ENCODE measurements at places on chromosomes 6 and 20.
A peak's percentile ranks its signal among the peaks of the same experiment; 100 is the strongest.

DNA sequence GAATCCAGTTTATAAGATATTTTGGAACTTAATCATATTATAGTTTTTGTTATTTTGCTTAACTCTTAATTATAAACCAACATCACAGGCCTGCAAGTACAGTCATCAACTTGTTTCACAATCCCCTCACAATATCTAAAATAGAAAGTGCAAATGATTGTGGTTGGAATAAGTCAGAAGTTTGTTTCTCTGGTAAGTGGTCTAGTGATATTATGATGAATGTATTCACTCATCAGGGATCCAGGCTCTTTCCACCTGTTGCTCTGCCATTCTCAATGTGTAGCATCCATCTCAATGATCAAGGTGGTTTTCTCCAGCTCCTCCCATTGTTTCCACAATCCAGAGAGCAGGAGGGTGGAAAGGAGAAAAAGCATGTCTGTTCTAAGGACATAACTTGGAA lies 54.2 kb downstream of the OPN5 start:
- DNase-seq, result no peak

- DNase-seq, result no peak
Measured at GRCh38 chr6:3869632-3870527, 20.7 kb downstream of the FAM50B start.

- peak; percentile 55 for DNase-seq
Measured at GRCh38 chr6:146028252-146028795, 538 bp upstream of the GRM1 start.

DNA sequence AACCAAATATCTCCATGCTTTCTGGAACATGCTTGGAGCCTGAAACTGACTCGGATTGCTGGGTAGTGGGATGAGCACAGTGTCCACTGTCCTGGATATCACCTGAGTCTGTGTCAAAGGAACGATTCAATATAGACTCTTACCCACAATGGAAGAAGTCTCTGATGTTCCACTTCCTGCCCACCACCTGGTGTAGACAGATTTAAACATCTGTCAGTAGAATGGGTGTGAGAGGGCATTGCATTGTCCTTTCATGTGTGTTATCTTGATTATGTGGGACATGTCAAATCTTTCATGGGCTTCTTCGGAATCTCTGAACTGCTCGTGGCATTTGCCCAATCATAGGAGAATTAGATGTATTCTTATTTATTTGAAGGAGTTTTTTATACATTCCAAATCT lies 20.8 kb downstream of the ULBP3 start:
- no peak for DNase-seq

DNA sequence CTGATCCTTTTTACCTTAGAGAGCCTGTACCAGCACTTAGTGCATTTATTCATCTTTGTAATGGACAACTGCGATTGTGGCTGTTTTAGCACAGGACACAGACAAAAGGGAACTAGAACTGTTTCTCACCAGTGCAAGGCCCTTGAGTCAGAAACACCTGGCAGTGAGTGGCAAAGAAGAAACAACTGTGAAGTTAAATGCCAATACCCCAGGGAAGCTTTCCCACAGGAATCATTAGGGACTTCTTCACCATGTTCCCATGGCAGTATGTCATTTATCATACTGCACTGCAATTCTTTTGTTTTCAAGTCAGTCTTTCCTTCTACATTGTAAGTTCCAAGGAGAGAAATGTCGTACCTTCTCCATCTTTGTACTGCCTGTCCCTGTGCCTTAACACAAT lies 28.6 kb upstream of the CDYL start:
- no peak for DNase-seq

DNA sequence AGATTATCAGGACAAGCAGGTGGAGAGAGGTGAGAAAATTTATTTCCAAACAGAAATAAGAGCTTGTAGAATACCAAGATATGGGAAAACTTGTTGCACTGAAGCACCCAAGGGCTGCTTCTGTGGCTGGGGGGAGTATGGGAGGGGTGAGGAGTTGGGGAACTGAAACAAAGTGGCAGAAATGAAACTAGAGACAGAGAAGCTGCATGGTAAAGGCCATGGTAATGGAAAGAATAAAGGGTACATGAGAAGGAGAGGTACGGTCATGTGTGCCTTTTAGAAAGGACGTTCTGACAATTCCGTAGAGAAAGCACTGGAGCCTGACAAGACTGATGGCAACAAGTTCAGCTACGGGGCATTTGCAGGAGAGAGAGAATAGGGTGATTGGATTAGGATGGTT lies 51.6 kb upstream of the RIN2 start:
- DNase-seq, result no peak

GRCh38 chr20:37745553-37745952 lies 51.7 kb downstream of the CTNNBL1 start:
- DNase-seq, result no peak

DNA sequence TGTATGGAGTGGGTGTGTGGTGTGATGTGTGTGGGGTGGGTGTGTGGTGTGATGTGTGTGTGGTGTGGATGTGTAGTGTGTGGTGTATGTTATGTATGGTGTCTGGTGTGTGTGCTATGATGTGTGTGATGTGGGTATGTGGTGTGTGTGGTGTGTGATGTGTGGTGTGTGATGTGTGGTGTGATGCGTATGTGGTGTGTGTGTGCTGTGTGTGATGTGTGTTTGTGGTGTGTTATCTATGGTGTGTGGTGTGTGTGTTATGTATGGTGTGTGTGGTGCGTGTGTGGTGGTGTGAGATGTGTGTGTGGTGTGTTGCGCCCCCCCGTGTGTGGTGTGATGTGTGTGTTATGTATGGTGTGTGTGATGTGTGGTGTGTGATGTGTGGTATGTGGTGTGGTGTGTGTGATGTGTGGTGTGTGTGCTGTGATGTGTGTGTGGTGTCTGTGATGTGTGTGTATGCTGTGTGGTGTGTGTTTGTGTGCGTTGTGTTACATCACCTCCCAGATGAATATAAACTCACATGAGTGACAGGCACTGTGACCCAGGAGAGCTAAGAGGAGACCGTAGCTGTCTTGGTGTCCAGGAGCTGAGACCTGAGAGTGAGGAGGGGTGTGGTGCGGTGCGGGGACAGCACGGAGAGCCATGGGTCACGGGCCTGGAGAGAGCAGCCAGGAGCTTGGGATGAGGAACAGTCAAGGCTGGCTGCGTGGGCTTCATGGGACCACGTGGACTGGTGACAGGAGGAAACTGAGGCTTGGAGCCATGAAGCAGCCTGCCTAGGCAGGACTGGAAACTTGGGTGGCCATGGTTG lies 8.8 kb downstream of the DLGAP4 start:
- peak; percentile 29 for DNase-seq

DNA sequence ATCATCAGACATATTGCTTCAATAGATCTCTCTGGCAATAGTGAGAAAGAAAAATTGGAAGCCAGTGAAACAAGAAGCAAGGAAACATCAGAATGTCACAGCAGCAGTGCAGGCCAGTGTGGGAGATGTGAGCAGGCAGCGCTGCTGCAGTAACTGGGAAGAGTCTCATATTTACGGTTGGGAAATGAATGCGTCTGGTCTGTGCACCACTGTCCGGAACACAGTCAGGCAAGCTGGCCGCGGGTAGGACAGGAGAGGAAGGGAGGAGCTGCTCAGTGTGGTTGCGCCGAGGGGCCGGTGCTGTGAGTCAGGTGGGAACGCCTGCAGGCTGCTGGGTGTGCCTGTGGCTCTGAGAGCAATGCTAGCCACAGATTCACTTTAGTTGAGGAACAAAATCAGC lies 6.4 kb upstream of the PSMG4 start:
- DNase-seq, result peak; percentile 94

- DNase-seq, result no peak
Measured at GRCh38 chr20:42700372-42700771, 489.3 kb downstream of the PTPRT start.

GRCh38 chr6:162200041-162200440 lies 527.5 kb downstream of the PRKN start:
- DNase-seq, result no peak

DNA sequence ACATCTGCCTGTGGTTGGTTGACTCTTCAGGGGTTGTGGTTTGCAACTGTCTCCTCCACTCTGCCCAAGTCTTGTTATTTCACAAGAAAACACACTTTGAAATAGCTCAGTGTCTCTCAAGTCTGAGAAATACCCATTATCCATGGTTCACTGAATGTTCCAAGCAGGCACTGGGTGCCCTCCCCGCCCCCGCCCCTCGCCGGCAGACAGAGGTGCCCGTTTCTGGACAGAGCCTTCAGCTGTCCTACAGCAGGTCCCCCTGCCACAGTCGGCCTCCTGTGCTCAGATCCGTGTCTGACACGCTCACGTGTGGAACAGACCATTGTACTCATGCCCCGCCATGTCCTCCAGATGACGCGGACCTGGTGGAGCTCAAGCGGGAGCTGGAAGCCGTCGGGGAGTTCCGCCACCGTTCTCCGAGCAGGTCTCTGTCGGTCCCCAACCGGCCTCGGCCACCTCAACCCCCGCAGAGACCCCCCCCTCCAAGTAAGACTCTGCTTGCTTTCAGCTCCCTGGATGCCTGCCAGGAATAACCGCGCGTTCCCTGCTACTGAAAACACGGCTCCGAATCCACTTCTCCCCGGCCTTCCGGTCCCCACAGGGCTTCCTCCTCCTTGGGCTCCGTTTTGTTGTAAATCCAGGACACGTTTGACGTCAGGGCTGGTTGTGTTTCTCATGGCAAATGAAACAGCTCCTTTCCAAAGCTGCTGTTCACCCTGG lies 81.4 kb downstream of the SERAC1 start:
- DNase-seq, result peak; percentile 96

- no peak for DNase-seq
Measured at GRCh38 chr6:99216959-99217358, 132.5 kb downstream of the FAXC start.

- no peak for DNase-seq
Measured at GRCh38 chr6:39496915-39497314, 174.4 kb upstream of the KCNK16 start.

GRCh38 chr6:50936277-50936681 lies 117.6 kb downstream of the TFAP2B start:
- no peak for DNase-seq

DNA sequence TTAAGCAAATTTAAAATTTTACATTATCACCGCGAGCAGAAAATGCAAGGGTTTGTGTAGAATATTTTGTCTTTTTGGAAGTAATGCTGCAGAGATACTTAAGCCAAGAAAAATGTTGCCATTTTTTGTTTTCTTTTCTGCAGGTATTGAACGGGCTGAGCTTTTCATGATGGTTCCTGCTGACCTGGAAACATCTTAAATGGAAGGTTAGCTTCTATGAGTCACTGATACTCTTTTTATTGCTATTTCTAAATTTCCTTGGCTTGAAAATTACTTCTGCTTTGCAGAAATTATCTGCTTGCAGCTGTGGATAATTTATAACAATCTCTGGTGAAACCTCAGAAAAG lies 12.7 kb downstream of the SYTL3 start:
- DNase-seq, result no peak

- DNase-seq, result no peak
Measured at GRCh38 chr6:73679009-73679408, 17.0 kb upstream of the CD109 start.

- DNase-seq, result peak; percentile 84
Measured at GRCh38 chr20:63626424-63627128, at the start of gene GMEB2. Gene GMEB2, minus strand, starts transcription at chr20:63627101. Its CDS starts 7,704 bp downstream, at chr20:63619397.

DNA sequence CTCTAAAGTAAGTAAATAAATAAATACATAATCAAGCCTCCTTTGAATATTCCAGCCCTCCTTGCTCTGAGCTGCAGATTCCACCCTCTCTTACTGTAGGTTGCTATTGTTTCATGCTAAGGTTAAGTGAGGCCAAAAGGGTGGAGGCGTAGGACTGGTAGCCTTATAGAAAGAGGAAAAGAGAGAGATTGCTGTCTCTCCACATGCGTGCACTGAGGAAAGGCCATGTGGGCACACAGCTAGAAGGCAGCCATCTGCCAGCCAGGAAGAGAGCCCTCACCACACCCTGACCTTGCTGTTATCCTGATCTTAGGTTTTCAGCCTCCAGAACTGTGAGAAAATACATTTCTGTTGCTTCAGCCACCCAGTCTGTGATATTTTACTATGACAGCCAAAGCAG lies 87.4 kb upstream of the SHLD1 start:
- DNase-seq, result no peak

- DNase-seq, result no peak
Measured at GRCh38 chr20:3862333-3862732, 15.7 kb downstream of the MAVS start.

DNA sequence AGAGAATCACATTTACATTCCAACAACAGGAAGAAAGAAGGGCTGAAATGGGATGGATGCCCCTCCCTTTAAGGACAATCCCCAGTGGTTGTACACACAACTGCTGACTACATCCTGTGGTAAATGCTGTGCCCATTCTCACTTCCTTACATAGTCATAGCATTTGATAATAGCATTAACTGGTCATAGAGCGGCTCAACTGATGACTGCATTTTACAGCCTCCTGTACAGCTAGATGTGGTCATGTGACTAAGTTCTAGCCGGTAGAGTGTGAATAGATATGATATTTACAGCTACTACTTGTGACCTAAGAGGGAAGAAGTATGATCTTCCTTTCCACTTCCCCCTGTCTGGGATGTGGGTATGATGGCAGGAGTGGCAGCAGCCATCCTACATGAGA lies 24.7 kb downstream of the KCNK17 start:
- DNase-seq, result peak; percentile 25

DNA sequence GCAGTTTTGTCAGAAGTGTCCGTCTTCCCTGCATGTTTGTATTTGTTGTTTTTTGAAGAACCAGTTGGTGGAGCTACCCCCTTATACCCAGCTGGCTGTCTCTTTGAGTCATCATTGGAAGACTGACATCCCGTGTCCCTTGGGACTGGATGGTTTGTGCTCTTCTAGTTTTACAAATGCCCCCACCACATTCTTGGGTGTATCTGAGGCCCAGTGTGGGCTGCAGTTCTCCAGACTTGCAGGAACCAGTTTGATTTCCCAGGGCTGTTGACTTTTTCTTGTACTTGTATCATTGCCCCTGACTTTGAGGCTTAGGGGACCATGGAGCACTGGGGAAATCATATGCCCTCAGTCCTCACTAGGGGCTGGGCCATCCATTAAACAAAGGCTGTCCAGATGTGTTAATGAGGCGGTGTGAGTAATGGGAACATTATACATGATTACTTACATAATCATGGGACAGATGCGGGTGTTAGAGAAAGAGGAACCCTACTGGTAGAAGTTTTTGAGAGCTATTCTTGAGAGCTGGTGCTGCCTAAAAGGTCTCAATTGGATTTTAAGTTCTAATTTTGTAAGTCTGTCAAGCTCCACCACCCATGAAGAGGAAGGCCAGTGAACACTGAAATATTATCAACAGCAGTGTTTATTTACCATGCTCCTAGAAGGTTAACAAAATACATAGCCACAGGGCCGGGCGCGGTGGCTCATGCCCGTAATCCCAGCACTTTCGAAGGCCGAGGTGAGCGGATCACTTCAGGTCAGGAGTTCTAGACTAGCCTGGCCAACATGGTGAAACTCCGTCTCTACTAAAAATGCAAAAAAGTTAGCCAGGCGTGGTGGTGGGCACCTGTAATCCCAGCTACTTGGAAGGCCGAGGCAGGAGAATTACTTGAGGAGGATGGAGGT lies 8.5 kb downstream of the JARID2 start:
- DNase-seq, result peak; percentile 87

- no peak for DNase-seq
Measured at GRCh38 chr6:66344796-66345195, 637.8 kb upstream of the EYS start.

Data from NB4 (cell line).